ENCODE measurements at places on chromosomes 16 and 17.

DNA sequence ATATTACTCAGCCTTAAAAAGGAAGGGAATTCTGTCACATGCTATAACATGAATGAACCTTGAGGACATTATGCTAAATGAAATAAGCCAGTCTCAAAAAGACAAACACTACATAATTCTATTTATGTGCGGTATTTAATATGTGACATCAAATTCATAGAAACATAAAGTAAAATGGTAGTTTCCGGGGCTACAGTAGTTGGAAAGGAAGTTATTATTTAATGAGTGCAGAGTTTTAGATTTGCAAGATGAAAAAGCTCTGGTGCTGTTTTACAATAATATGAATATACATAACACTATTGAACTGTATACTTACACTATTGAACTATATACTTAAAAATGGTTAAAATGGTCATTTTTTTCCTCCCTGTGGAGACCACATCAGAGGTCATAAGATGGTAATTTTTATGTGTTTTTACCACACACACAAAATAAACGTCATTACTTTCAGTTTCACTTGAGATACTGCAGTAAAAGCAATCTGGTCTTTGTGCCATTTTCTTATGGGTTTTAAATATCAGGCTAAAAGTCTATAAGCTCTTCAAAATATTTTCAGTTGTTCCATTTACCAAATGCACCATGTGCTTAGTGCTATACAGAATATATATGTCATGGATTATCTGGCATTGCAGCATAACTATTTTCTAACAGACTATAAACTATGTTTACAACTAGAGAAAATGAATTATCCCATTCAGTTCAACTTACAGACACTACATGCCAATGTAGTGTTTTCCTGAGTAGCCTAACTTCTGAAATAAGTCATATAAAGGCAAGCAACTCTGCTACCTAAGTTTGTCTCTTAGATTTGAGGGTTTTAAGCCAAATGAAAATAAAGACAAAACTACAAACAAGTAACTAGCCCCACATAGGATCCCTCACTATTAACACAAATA, 90.9 kb downstream of the SPAG9 start:
- DNase-seq = no peak

DNA sequence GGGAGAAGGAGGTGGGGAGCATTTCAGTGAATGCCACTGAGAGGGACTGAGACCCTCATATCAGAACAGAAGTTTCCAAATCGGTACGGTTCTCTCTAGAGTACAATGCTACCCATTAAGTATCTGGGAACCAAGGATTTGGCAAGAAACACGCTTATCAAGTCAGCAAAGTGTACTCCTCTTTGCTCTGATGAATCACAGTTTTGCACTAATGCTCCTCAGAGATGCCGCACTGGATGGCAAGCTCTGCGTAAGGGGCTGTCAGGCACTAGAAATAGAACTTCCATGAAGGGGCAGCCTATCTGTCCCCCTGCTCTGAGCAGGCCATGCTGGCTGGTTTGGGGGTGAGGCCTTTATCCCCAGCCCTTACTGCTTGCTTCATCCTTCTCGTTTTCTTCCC, 4.8 kb upstream of the ABCC12 start:
- DNase-seq = no peak

DNA sequence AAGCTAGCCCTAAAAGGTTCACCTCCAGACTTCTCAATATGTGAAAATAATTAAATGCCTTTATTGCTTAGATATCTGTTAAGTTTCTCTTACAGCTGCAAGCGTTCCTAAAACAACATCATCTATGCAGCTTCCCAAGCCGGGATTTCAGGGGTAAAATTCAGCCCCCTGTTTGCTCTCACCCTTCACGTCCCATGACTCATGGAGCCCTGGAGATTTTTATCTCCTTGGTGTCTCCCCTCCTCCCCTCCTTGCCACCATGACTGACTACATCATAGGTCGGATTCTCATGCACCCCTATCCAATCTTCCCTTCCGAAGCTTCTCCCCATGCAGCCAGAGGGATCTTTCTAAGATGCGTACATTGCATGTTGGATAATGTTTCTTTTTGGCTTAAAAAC, 21.0 kb upstream of the CACNG4 start:
- DNase-seq = no peak

GRCh38 chr17:72336026-72336803, 215.4 kb downstream of the SOX9 start:
- DNase-seq = no peak

DNA sequence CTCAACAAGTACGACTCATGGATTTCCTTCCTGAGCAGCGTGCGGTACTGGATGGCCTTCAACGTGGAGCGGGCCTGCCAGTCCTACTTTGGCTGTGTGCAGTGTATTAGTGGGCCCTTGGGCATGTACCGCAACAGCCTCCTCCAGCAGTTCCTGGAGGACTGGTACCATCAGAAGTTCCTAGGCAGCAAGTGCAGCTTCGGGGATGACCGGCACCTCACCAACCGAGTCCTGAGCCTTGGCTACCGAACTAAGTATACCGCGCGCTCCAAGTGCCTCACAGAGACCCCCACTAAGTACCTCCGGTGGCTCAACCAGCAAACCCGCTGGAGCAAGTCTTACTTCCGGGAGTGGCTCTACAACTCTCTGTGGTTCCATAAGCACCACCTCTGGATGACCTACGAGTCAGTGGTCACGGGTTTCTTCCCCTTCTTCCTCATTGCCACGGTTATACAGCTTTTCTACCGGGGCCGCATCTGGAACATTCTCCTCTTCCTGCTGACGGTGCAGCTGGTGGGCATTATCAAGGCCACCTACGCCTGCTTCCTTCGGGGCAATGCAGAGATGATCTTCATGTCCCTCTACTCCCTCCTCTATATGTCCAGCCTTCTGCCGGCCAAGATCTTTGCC, 9.0 kb downstream of the HAS3 start:
- DNase-seq = no peak
